ENCODE measurements at places on chromosomes 13 and 19.

GRCh38 chr13:99277629-99278028, 19.4 kb upstream of the GPR18 start:
- DNase-seq: no peak

DNA sequence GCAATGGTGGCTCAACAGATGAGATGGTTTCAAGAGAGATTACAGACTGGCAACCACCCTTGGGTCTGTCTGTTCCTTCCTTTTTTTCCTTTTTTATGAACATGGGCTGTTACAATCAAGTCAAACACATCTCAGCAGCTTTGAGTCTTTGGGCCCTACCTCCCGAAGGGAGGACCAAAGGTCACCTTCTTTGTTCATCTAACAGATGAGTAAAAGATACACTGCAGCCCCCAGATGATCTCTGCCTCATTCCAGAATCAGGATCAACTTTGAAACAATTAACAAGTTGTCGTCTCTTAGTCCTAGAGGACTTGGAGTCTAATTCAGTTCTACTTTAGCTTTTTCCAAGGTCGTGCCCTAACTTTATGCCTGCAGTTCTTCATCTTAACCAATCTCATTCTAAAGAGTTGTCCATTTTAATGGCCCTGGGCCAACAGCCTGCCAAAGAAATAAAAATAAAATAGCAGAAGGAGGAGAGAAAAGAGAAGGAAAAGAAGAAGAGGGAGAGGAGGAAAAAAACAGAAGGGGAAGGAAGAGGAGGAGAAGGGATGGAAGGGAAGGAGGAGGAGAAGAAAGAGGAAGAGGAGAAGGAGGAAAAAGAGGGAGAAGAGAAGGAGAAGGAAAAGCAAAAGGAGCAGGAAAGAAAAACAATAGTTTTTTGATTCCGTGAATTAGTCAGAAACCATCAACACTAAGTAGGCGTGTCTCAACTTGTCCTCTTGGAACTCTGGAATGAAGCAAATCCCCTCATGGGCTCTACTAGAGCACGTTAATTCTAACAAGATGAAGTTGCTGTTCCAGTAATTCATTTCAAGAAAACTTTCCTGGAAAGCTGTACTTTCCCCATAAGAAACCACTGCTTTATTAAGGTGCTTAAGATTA, 281.2 kb downstream of the FOXO1 start:
- DNase-seq: no peak

DNA sequence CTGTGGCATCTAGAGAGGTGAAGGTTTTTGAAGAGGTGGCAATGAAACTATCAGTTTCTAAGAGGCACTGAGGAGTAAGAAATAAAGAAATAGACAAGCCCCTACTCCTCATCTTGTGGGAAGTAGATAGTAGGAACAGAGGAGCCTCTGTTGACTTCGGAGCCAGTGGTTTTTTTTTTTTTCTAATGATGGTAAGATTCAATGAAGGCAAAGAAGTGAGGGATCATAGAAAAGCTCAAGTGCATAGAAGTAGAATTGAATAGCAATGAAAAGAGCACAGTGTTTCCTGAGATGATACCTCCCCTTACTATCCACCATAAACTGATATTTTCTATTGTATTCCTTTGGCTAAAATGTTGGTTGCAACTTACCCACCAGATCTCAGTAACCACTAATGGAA, 46.3 kb downstream of the FREM2 start:
- no peak for DNase-seq

GRCh38 chr13:72692884-72693514, 34.4 kb downstream of the MZT1 start:
- no peak for DNase-seq

DNA sequence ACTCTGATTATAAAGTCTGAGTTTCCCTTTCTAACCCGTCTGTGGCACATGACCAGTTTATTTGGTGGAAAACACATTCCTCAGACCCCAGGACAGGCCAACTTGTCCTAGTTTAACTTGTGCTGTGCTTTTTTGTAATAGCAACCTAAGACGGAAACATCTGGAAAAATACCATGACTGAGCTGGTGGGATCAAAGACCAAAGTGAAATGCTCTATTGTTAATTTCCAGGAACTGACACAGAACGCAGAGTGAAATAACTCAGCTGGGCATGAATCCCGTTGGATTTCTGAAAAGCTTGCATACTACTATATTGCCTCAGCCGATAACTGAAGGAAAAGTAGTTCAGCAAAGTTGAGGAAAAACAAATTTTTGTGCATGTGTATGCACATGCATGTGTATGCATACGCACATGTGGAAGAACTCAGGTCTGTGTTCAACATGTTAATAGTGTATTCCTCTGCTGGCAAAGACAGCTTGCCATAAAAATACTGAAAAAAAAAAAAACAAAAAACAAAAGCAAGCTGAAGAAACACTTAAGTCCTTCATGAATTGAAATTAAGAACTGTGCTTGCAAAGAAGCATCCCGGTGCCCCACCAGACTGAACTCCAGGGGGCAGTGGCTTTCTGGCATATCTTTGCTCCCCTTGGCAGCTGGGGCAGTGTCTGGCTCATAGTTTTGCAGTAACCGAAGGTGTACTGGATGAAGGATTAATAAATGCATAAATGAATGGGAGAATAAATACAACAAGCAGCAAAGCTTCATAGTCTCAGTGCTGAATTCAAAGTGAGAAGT, 187.8 kb downstream of the LHFPL6 start:
- no peak for DNase-seq

- DNase-seq: no peak
Measured at GRCh38 chr13:30061217-30061616, 210.8 kb upstream of the UBL3 start.

- peak; percentile 91 for DNase-seq
Measured at GRCh38 chr19:13861714-13862531, 15.0 kb upstream of the NANOS3 start.

- DNase-seq: no peak
Measured at GRCh38 chr13:111657013-111657412, 336.6 kb downstream of the TEX29 start.

- no peak for DNase-seq
Measured at GRCh38 chr13:90834700-90835099, 512.8 kb upstream of the MIR17HG start.

- no peak for DNase-seq
Measured at GRCh38 chr19:56718231-56718630, 46.7 kb upstream of the ZNF835 start.

- no peak for DNase-seq
Measured at GRCh38 chr13:59342400-59342799, 821.3 kb downstream of the DIAPH3 start.

DNA sequence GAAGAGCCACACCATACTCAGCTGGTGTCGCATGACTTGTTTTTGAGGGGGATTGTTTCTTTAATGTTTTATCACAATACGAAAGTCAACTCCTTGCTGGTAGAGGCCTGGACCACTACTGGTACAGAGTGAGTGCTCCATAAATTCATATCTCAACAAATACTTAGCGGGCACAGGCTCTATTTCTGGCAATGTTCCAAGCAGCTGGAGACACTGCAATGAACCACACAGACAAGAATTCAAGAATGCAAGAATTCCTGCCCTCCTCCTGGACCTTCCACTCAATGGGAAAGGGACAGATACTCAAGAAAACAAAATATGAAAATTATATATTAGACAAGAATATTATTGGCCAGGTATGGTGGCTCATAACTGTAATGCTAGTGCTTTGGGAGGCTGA, 5.1 kb upstream of the FXYD5 start:
- no peak for DNase-seq

- no peak for DNase-seq
Measured at GRCh38 chr19:42075364-42075615, 676 bp upstream of the ZNF574 start.

DNA sequence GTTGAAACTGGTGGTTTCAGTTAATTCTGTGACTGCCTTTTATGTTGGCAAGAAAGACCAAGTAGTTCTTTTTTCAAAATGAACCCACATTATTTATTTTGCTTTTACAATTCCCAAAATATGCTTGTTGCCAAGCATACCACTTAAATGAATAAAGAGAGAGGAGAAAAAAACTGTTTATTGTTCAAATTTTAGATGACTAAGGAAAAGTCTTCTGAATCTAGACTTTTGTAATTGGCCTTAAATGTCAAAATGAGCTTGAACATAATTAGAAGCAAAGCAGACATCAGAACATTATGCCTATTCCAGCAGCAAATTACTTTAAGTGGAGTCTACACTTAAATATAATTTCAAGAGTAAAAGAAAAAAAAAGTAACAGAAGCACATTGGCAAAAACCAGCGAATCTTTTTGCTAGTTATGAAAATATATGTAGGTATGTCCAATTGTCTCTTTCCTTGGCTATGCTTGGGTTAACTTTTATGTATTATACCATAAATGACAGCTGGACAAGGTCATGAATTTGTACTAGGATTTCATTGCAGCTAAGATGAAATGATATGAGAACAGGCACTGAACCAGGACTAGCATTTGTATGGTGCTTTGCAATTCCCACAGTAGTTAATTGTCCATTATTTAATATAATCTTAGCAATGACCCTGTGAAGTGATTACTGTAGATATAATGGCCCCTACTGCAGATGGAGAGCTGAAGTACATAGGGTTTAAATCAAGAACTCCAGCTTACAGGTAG, 211.9 kb downstream of the NALCN start:
- DNase-seq: no peak

- no peak for DNase-seq
Measured at GRCh38 chr19:41940731-41941409, 12.6 kb upstream of the ERFL start.

DNA sequence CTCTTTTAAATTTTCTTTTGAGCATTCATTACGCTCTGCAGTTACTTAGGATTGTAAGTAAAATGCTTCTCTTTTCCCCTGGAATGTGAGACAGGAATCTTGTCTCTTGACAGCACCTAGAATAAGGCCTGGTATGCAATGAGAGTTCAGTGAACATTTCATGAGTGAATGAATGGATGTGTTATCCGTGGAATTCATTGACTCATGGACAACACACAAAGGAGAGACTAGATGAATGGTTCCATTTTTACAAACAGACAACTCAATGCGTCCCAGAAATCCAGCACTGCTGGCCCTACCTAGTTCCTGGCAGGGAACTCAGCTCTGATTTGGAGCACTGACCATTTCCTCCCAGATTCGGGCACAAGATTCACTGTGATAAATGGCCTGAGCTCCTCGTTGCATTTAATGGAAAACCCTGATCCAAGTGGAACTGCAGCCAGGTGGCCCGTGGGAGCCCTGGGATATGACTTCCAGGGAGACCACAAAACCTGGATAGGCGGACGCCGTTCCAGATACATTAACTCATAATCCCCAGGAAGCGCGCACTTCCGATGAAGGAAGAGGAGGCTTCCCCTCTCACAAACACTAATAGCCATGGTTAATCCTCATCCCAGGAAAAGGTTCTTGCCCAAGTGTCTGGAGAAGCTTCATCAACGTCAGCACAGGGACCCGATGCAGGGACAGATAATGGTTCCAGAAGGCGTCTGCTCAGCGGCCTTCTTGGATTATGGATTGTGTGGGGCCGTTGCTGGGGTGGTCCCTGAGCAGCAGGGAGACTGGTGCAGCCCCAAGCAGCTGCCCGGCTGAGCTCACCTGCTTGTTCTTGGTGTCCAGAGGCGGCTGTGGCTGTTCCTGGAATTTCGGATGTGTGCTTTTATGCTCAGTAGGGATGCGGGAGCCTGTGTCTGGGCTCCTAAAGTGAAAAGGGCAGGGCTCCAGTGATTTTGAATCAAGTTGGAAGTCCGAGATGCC, 211.1 kb upstream of the TSHZ3 start:
- DNase-seq: no peak

DNA sequence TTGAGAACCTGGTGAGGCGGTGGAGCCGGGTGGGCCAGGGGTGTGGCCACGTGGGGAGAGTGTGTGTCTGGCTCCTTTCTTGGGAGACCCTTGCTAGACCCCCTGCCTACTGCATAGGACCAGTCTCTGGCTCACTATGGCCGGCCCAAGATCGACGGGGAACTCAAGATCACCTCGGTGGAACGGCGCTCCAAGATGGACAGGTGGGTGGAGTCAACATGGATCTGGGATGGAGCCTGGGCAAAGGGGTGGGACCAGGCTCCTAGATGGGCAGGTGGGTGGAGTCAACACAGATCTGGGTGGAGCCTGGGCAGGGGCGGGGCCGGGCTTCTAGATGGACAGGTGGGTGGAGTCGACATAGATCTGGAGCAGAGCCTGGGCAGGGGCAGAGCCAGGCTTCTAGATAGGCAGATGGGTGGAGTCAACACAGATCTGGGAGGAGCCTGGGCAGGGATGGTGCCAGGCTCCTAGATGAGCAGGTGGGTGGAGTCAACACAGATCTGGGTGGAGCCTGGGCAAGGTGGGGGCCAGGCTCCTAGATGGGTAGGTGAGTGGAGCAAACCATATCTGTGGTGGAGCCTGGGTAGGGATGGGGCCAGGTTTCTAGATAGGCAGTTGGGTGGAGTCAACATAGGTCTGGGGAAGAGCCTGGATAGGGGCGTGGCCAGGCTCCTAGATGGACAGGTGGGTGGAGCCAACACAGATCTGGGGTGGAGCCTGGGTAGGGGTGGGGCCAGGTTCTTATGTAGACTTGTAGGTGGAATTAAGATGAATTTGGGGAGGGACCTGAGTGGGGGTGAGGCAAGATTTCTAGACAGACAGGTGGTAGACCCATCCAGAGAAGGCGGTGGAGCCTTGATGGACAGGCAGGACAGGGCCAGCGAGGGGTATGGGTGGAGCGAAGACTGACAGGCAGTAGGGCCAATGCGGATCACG, 56.5 kb downstream of the VAV1 start:
- peak; percentile 35 for DNase-seq

GRCh38 chr13:35876601-35877000, 254.6 kb downstream of the DCLK1 start:
- no peak for DNase-seq

- no peak for DNase-seq
Measured at GRCh38 chr13:36395280-36395679, 37.0 kb upstream of the CCNA1 start.

Data from stimulated activated CD4-positive, alpha-beta T cell treated with anti-CD3 and anti-CD28 coated beads, Interleukin-4, amount 100 ng/mL, for 24 hours (primary cell).